ENCODE measurements at places on chromosomes 4 and X.
A peak's percentile ranks its signal among the peaks of the same experiment; 100 is the strongest.

- peak; percentile 27 for DNase-seq
Observed at GRCh38 chrX:47093248-47093647, 15.0 kb downstream of the RGN start.

GRCh38 chrX:127577884-127578283 lies 474.3 kb downstream of the ACTRT1 start:
- DNase-seq = no peak

DNA sequence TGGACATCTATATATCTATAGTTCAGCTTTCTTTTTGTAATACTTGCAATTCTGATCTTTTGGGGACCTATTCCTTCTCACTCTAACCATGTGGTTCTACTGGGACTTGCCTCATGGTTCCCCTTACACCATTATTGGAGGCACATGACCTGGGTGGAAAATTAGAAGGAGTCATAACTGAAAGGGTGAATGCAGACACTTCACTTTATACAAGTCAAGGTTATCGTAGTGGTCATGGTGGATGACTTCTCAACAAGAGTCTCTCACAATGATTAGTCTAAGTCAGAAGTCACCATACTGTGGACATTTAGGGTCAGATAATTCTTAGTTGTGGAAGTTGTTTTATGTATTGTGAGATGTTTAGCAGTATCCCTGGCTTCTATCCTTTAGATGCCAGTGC lies 10.5 kb upstream of the EIF4E start:
- no peak for DNase-seq

GRCh38 chr4:7779432-7779768 lies 160.3 kb downstream of the AFAP1 start:
- DNase-seq = peak; percentile 75

DNA sequence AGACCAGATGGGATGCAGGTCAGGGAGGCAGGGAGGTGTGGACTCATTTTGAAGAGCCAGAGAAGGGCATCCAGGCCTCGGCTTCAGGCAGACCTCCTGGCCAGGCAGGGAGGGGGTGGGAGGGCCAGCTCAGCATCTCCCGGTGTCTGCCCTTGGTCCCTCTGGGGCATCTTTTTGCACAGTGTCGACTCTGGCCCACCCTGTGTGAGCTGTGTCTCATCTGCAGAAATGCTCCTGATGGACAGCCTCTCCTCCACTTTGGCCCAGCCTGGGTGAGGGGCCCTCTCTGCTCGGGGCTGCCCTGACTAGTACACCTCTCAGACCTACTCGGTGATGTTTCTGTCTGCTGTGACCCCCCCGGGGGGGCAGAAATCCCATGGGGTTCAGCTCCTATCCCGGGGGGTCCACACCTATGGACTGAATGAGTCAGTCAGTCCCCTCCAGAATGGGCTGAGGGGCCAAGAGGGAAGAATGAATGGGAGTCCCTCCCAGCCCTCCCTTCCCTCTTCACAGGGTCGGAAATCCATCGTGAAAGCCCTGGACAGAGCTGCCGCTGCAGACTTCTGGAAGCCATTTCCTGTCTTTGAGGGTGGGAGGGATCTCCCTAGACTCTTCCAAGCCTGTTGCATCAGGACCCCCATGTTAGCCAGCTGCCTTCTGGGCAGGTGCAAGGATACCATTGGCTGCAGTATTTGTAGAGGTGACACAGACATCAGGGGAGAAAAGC lies 196.7 kb upstream of the PSAPL1 start:
- peak; percentile 61 for DNase-seq
